ENCODE measurements at places on chromosomes 2 and 18.

- no peak for DNase-seq
Measured at GRCh38 chr2:239695728-239696240, 295.0 kb upstream of the HDAC4 start.

DNA sequence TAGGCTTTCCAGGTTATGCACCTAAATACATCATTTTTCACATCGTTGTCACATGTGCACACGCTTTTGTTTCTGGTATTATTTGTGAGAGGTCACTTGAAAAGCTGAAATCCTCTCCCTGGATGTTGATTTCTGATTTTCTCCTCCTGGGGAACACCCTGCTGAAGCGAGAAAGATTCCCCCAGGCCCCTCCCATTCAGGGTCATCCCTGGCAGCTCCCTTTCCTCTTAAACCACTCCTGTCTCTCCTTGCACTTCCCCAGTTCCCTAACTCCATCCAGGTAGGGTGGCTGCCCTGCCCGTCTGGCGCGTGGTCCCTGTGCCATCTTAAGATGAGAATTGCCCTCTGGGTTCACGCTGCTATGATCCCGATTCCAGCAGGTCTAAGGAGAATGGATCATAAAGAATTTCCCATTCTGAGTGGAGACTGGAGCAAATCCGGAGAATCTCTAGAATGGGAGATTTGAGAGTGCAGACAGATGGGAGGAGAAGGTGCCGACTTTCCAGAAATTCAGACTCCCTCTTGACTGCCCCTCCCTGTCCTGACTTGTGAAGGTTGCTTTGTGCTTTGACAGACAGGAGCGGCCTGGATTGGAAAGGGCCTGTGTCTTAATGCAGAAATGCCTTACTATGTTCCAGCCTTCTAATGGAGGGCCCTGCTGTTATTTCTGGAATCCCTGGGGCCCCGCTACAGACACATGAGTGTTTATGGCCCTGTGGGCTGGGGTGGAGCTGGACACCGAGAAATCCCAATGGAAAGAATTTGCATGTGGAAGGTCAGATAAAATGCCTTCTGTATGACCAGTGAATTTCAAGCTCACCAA, 1.3 kb upstream of the YWHAQ start:
- DNase-seq, result no peak

DNA sequence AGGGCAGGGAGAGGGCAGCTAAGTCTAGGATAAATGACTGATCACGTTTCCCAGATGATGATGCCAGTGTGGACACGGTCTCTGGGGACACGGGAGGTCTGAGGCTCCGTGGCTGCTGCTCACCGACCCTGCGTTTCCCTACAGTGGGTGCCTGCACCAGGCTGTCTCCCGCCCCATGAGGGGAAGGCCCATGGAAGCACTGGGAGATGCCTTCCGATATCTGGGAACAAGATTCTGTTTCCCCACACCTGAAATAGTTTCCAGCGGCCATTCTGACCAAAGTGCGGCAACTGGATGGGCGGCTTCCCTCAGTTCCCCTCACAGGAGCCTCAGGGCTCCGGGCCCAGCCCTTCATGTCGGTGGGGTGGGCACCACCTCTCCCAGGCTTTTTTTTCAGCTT, 83.1 kb downstream of the EDAR start:
- no peak for DNase-seq

GRCh38 chr18:56431551-56431950, 206.8 kb downstream of the TXNL1 start:
- DNase-seq, result no peak

- no peak for DNase-seq
Measured at GRCh38 chr2:218856167-218856895, 3.3 kb upstream of the WNT6 start.

- DNase-seq, result no peak
Measured at GRCh38 chr18:36977121-36977520, 148.2 kb downstream of the KIAA1328 start.

DNA sequence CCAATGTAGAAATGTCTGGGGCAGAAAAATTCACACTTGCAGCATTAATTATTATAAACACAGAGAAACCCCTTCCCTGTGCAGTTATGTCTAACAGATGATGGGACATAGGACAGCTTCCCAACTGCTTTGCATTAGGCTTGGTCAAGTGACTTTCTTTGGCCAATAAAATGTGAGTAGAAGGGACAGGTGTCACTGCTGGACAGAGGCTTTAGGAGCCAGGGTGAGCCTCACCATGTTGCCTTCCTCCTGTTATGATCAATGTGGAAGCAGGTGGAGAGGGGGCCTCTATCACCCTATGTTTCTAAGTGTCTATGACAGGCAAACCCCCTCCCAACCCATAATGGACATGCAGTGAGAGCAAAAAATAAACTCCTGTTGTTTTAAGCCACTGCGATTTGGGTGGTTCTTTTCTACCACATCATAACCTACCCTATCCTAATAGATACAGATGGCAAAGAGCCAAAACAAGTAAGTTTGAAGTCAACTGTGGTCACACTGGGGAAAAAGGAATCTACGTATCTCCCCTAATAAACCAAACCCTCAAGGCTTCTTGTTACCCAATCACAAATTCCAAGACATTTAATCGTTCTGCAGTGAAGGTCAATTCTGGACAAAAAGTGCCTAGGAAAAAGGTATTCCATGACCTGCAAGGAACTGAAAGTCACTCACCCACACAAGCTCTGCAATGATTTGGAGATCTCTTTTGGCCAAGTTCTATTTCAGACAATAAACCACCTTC, 28.6 kb upstream of the POU3F3 start:
- DNase-seq, result no peak

DNA sequence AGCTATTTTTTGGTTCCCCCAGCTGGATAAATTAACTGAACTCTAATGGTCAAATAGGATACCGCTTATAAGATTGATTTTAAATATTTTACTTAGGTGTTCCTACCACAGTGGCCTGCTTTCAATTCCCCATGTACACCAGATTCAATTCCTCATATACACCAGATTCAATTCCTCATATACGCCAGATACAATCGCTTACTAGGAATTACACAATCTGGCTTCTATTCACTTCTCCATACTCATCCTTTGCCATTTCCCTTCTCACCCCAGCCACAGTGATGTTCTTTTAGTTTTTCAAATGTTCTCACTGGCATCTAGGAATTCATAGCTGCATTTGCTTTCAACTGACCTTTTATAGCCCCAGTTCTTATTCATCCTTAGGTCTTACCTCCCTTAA, 66.5 kb downstream of the SLC40A1 start:
- no peak for DNase-seq

GRCh38 chr2:180716186-180717180, 263.9 kb upstream of the UBE2E3 start:
- no peak for DNase-seq

DNA sequence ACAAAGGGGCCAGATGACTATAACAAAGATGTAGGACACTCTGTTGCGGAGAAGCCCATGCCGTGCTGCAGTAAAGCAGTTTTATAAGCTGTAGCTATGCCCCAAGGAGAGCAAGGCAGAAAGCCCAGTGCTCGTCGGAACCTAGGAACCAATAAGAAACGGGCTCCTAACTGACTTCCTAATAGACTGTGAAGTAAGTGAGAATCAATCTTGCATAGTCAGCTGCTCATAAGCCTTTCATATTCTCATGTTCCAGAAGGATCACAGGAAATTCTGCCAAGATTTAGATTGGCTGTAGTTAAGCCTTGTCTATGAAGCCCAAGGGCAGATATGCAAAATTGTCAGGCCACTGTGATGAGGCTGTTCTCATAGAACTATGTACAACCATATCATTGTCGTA, 98.4 kb downstream of the RTTN start:
- DNase-seq, result no peak

DNA sequence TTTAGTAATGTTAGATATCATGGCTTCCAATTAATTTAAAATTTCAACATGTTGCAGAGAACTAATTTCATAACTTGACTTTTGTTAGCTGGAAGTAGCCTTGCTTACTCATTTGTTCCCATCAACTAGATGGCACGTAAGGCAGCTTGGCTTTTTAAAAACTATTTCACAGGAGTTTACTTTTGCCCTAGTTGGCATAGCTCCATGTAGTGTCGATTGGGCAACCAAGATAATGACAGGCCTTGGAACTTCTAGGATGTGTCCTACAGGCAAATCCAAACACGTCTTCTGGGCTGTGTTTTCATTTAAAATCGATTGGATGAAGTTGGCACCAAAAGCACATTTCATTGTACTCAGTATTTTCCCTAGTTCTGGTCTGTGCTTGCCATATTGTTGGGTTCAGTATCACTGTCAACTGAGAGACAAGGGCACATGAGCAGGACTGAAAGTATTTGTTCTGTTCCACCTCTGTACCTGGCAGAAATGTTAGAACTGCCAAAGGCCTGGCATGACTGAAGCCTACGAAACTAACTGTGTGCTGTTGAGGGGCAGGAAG, 29.4 kb downstream of the HADHB start:
- DNase-seq, result no peak

DNA sequence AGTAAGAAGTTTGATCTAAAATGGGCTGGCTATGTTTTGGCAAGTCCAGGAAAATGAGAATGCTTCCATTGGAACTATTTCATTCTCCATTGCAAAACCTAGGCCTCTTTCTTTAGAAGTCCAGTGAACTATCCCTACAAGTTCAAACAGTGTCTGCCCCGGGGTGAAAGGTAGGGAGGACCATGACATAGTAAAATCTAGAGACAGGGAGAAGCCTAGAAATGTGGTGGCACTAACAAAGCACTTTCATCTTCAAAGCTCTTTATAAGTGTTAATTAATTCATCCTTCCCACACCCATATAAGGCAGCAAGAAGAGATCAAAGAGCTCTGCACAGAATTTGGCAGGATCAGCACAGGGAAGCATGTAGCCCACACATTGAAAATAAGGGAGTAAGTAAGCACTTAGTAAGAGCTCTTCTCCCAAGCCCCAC, 214.5 kb downstream of the IRS1 start:
- no peak for DNase-seq

DNA sequence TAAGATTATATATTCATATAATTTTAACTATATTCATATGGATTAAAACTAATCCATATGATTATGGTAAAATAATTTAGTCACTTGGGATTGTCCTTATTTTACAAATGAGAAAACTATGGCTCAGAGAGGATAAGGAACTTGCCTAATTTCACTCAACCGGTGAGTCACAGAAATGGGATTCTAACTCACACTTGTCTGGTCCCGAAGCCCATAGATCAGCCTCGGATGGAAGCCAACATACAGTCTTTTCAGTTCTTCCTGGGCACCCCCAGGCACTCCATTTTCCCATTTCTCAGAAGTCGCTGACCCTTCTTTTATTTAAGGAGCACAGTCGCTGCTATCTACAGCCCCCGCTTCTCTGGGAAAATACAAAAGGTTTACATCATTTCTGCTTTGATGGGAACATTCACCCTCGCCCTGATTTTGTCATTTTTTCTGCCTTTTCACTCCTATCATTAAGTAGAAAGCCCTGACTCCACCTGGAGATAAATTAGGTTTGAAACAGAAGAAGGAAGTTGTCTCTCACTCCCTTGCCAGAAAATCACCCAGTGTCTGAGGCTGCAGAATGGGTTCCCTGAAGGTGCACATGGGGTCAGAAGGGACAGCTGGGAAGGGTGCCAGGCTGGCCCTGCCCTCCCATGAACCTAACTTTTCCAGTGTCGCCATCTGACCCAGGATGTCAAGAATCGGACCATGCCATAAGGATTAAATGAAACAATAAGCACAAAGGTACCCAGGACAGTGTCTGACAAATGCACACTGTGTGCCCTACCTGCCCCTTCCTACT, 36.6 kb downstream of the CYP1B1 start:
- DNase-seq, result no peak

- no peak for DNase-seq
Measured at GRCh38 chr2:77746780-77747179, 224.6 kb upstream of the LRRTM4 start.

- no peak for DNase-seq
Measured at GRCh38 chr2:241038374-241039180, 40.2 kb downstream of the SNED1 start.

GRCh38 chr2:197209742-197210408, 100.7 kb downstream of the ANKRD44 start:
- peak; percentile 43 for DNase-seq

DNA sequence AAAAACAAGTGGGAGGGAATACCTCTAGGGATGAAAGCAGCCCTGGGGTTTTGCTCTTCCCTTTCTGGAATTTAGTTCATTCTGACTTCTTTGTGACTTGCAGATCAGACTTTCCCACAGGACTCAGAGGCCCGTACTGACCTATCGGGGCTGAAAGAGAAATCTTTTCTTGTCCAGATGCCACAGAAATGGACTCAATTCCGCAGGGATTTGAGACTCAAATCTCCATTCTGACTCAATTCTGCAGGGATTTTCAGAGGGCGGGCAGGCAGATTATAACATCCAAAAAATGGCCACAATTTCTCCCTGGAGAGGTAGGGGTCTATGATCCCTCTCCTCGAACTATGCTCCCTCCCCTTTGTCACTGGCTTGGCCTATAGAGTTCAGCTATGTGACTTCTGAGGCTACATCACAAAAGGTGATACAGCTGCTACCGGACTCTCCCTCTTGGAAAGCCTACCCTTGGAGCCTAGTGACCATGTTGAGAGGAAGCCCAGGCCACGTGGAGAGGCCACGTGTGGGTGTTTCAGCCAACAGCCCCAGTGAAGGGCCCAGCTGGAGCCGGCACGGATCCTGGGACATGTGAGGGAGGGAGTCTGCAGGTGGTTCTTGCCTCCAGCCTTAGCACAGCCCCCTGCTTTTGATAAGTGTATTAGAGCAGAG, 4.8 kb upstream of the EFHD1 start:
- no peak for DNase-seq

GRCh38 chr18:5841518-5841917, 53.8 kb downstream of the TMEM200C start:
- DNase-seq, result no peak

DNA sequence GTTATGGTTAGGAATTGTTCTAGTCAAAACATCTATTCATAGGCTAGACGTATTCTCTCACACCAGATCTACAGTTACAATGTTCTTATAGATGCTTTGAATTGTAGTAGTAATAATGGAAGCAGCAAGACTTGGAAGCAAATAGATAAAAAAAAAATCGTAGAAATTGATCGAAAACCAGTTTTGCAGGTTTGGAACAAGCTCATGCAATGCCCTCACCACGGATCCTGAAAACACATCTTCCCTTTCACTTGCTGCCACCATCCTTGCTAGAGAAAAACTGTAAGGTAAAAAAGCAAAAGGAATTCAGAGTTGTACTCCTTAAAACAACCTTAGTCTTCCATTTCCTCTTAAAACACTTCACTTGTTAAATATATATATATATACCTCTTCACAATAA, 4.4 kb downstream of the SULT1C4 start:
- DNase-seq, result no peak

DNA sequence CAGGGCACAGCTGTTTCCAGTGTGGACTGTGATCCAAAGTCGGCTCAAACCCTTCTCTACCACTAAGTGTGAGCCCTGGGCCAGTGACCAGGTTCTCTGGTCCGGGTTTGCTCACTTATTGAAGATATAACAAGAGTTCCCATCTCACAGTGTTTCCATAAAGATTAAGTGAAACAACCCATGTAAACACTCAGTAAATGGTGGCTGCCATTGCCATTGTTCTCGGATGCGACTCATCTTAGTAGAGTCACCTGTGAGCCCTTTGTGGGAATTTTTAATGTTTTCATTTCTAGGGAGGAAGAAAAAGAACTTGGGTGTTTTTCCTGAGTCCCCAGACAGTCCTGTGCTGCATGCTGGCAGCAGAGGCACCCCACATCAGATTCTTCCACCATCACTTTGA, 53.4 kb downstream of the TPGS2 start:
- DNase-seq, result no peak
